ENCODE measurements at places on chromosomes 11 and 22.
A peak's percentile ranks its signal among the peaks of the same experiment; 100 is the strongest.

DNA sequence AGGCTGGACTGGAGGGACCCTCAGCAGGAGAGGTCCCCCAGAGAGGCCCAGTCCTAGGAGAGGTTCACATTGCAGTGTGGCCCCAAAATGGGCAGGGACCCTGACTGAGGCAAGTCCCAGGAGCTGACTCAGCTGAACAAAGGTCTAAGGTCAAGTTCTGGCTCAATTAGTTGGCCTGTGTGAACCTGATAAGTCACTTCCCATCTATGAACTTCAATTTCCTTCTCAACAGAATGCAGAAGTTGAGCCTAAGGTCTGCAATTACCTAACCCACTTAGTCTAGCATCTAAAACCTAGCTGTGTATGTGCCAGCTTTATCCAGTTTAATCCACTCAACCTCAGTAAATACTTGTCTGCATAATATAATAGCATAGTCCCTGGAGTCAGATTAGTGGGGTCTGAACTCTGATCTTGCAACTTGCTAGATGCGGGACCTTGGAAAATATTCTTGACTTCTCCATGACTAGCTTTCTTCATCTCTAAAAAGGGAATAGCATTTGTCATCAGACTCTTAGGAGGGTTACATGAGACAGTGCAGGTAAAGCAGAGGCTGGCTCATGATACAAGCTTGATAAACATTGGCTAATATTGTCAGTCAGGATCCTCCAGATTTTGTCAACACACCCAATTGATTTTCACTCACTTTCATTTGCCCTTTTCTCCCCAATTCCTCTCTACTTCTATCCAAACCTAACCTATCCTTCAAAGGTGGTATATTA, 465.5 kb downstream of the INSC start:
- DNase-seq: no peak

DNA sequence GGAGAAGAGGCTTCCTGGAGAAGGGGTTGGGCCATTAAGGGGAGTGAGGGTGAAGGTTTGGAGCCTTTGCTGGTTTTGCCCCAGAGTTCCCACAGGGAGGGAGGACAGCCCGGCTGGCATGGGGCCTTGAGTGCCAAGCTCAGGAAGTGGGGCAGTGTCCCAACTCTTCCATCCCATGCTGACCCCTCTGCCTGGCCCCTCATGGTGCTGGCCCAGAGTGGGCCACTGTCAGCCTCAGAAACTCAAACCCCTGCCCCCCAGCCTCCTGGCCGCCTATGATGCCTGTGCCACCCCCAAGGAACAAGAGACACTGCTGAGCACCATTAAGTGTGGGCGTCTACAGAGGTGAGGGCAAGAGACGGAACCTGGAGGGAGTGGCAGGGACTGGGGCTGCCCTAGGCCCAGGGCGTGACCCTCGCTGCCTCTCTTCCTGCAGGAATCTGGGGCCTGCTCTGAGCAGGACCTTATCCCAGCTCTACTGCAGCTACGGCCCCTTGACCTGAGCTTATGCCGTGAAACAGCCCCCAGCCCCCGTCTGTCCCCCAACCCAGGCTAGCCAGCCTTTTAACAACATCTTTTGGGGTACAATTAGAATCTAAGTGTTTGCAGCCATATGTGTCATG, 5.4 kb downstream of the MUS81 start:
- no peak for DNase-seq

- DNase-seq: peak; percentile 19
Observed at GRCh38 chr22:27885977-27886842, 32.8 kb downstream of the PITPNB start.

- no peak for DNase-seq
Observed at GRCh38 chr11:112334381-112334780, 73.7 kb upstream of the PLET1 start.

DNA sequence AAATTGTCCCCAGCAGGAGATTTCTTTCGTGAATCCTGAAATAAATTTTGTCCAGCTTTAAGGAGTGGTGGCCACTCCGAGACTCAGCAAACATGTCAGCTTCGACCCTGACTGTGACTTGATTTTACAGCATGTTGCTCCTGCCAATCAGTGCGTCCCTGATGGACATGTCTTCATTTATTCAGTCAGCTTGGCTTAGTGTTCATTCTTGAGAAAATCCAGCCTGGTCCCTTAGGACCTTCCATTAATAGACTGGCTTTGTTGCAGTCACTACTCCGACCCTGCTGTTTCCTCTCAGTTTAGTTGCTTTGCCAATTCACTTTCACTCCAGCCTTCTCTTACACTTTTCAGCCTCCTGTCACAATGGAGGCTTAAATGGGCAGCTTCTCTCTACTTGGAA, 30.5 kb downstream of the TMPRSS5 start:
- no peak for DNase-seq

DNA sequence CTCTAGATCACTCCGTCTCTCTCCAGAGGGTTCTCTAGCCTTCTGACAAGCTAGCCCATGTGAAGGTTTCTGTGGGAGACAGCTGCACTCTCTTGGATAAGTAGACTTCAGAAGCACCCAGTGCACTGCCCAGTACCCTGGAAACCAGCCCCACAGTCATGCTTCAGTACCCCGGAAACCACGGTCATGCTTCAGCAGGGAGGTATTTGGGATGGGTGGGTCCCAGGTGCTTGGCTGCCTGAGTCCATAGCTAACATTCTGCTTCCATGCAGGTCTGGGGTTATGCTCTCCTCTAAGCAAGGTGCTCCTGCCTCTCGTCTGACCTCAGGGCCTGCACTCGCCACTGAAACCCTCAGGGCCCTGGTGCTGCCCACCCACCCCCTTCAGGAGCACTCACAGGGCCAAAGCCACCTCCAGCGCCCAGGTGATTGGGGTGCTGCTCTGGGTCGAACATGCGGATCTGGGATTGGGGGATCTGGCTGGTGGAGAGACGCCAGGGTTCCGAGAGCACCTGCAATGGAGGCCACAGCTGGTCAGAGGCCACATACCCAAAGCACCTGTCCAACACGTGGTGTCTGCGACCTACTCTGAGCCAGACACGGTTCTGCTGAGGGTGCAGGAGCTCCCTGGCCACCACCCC, 7.3 kb upstream of the SYCE3 start:
- DNase-seq: no peak

DNA sequence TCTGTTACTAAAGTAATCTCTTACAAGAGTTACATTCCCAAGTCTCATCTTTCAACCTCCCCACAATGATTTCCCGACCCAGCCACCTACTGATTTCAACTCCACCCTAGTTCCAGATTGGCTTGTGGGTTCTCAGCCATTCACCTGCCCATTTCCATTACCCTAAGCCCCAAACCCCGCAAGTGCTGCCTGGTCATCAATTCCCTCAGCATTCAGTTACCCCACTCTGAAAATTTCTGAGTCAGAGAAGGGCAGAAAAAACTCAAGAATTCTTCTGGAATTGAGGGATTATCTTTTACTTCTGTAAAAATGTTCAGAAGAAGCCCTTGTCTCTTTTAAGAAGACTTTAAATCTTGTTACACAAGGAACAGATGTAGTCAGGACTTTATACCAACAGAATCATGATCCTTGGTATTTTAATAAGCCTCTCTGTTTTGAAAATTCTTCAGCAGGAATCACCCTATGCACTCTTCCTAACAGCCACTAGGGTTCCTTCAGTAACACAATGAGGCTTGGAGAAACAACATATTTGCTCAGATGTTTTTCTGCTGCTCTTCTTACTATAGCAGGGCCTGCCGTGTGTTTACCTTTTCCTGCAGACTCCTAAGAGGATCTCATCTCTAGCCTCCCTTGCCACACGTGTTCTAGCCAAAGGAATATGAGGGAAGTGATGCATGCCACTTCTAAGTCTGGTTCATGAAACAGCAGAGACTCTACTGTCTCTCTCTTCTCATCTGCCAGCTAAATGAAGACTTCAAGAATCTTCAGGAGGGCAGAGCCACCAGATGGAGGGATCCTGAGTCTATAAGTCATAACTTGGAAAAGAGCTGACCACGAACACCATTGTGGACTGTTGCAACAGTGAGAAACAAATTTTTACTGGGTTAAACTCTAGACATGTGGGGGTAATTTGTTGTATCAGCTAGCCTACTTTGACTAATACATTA, 29.3 kb upstream of the PAMR1 start:
- no peak for DNase-seq

- DNase-seq: peak; percentile 79
Observed at GRCh38 chr22:49934160-49934890, 15.9 kb downstream of the CRELD2 start.

- no peak for DNase-seq
Observed at GRCh38 chr11:115185507-115185906, 318.7 kb downstream of the CADM1 start.

GRCh38 chr22:41302021-41302767, 869 bp downstream of the ZC3H7B start:
- DNase-seq: no peak

- DNase-seq: no peak
Observed at GRCh38 chr22:38289583-38290082, 16.8 kb upstream of the TMEM184B start.

DNA sequence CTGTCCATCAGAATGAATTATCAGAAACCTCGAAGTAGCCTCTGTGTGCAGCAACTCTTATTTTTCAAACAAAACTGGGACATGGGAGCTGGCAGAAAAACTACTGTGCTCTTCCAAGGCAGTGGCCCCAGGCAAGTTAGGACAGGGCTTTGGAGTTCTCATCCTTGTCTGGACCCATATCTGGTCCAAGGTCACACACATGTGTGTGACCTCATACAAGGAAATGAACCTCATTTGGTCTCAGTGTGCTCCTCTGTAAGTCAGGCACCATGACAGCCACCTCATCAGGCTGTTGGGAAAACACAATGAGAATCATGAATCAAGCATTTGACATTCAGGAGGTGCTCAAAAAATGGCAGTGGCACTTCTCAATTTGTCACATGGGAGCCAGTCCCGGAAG, 25.8 kb downstream of the LARGE1 start:
- DNase-seq: no peak

GRCh38 chr11:107791343-107792048, 67.1 kb downstream of the SLC35F2 start:
- DNase-seq: no peak

GRCh38 chr11:88631497-88631896, 294.0 kb upstream of the CTSC start:
- DNase-seq: no peak

DNA sequence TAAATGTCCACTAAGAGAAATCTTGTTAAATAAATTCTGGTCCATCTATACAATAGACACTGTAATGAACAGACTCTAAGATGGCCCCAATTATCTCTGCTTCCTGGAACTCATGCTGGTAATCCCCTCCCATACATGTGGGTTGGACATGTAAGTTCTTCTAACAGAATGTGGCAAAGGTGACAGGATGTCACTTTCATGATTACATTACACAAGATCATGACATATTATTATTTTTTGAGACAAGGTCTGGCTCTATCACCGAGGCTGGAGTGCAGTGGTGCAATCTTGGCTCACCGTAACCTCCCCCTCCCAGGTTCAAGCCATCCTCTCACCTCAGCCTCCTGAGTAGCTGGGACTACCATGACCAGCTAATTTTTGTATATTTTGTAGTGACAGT, 14.6 kb upstream of the NDUFC2 start:
- DNase-seq: no peak

DNA sequence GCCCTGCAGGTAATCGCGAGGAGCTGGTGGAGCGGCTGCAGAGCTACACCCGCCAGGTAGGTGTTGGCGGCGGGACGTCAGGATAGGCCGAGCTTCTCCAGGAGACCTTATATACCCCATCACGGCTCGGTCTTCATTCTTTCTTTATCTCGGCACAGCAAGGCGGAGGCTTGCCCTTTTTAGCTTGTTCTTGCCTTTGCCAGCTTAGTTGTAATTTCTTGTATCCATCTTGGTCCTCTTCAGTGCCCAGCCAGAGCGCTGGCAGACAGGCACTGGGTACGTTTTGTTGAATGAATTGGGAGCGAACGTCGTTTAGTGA, 459 bp downstream of the SF3B2 start:
- DNase-seq: no peak

- DNase-seq: peak; percentile 18
Observed at GRCh38 chr22:32475468-32476010, 928 bp downstream of the FBXO7 start.

DNA sequence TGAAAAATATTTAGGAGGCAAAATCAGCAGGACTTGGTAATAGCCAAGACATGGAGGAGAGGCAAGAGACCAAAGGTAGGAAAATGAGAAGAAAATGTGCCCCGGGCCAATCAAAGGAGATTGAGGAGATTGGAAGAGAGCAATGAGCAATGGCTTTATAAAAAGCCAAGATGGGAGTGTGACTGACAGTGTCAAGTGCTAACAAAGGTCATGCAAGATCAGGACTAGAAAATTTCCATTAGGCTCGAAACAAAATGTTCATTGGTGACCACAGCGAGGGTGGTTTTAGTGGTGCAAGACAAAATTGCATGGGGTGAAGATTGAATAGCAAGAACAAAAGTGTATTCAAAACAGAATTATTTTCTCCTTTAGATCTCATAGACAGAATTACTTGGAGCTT, 45.2 kb upstream of the TBCEL start:
- DNase-seq: no peak

DNA sequence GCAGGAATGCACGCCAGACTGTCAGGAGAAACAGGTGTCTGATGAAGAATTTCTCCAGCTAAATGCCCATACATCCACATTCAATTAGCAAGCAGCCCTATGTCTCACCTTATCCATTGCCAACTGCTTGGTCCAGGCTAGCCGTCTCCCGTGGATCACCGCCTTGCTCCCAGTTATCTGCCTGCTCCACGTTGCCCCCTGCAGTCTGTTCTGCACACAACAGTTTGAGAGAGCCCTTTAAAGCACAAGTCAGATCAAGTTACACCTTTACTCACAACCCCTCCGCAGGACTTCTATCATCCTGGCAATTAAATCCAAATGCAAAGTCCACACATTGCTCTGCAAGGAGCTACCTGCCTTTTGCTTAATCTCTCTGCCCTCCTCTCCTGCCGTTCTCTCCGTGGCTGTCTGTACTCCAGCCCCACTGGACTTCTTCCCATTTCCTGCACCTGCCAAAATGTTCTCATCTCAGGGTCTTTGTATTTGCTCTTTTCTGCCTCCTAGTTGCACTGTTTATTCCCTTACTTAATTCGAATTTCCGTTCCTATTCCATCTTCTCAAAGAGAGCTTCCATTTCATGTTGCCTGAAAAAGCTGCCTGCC, 185.3 kb upstream of the LARGE1 start:
- peak; percentile 1 for DNase-seq

- no peak for DNase-seq
Observed at GRCh38 chr11:94800414-94800813, 32.3 kb downstream of the AMOTL1 start.

DNA sequence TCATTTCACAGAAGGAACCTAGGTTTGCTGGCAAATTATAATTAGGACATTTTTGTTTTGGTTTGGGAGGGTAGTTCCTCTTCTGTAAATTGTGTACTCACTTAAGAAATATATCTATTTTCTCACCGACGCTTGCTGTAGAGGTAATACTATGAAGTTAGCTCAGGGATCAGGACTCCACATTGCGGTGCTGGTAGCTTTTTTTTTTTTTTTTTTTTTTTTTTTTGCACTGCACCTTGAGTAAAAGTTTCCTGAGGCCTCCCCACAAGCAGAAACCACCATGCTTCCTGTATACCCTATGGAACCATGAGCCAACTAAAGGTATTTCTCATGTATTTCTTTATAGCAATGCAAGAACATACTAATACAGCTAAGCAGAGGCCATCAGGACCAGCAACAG, 14.7 kb downstream of the UBTFL1 start:
- DNase-seq: no peak

- DNase-seq: no peak
Observed at GRCh38 chr11:125263268-125263790, 98.8 kb downstream of the PKNOX2 start.

All from CD4-positive, alpha-beta T cell treated with Interleukin-1 beta for 1 hour (primary cell).